ENCODE measurements at places on chromosomes 2 and 18. TPM values are rescaled to one million over a fixed set of nuclear protein-coding genes. Genes with fewer than 3 reads are reported as not detected.
A peak's percentile ranks its signal among the peaks of the same experiment; 100 is the strongest.

- DNase-seq = no peak
Measured at GRCh38 chr18:13587001-13587400, 139.4 kb downstream of the FAM210A start.

DNA sequence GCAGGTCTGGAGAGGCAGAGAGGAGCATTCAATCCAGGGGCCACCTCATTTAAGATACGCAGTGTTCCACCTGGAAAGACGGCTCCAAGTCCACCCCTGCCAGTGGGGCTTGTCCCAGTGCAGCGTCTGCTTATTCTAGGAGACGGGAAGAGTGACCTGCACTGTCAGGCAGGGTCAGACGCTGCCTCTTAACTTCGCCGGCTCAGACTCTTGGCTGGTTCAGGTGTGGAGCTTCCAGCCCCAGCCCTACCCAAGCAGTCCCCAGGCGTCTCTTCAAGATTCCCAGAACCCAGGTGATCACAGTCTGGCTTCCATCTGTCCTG, 208.5 kb downstream of the TFCP2L1 start:
- no peak for DNase-seq

DNA sequence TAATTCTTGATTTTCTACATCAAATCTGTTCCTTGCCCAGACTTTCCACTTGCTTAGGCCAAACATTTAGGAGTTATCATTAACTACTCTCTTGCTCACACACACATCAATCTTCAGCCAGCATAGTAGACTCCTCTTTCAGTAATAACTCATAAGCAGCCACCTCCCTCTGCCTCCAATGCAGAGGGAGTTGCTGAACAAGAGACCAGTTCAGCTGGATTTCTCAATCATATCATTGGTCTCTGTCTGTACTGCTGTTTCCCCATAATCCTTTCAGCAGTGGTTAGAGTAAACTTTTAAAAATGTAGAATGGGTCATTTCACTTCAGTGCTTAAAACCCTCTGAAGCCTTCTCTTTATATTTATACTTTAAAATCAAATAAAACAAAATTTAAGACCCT, 112.9 kb downstream of the SLC39A10 start:
- DNase-seq = no peak

GRCh38 chr2:128187032-128187654, 96.1 kb downstream of the UGGT1 start:
- no peak for DNase-seq

GRCh38 chr2:189854940-189855339, 70.7 kb downstream of the PMS1 start:
- DNase-seq = no peak

- DNase-seq = no peak
Measured at GRCh38 chr18:78924786-78925540, 54.7 kb upstream of the SALL3 start.

DNA sequence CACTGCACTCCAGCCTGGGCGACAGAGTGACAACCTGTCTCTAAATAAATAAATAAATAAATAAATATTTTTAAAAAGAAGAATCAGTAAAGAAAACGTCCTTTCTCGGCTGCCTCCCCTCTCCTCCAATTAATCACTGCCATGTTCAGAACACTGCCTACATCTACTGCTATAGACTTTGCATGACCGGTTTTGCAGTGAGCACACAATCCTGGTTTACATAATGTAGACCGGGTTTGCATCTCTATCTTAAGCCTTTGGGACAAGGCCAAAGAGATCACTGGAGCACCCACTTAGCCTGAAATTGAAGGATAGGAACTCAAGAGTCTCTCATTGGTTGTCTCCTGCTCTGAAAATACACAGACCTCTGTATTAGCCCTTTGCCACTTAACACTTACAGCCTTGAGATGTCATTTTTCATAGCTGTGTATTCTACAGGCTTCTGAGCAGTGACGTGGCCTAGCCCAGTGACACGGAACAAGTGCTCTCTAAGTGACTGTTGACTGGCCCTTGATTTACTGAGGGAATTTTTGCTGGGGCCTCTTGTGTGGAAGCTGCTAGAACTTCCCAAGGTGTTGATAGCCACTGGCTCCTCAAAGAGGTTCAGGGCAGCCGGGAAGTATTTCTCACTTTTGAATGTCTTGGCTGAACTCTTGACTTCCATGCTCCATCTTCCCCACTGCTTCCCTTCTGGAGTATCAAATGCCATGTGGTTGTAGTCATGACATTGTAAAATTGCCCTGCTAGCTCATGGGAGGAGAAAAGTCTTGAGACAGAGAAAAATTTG, 45.3 kb upstream of the CCBE1 start:
- no peak for DNase-seq

GRCh38 chr2:133835821-133836619, 267.8 kb upstream of the NCKAP5 start:
- no peak for DNase-seq

DNA sequence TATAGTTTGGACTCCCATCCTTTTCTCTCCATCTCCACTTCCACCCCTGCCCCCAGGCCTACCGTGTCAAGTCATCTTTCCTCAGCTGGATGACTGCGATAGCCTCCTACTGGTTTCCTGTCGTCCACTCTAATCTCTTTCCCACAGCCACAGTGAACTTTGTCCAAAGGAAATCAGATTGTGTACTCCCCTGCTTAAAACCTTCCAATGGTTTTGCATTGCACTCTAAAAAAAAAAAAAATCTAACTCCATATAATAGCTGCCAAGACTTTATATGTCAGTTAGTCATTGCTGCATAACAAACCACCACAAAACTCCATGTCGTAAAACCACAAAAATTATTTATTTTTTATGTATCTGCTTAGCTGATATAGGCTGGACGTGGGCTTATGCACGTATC, 160.2 kb upstream of the CCDC68 start:
- no peak for DNase-seq

- no peak for DNase-seq
Measured at GRCh38 chr2:53752385-53752784, 15.2 kb upstream of the CHAC2 start.

GRCh38 chr18:79510731-79511241, 115.1 kb downstream of the NFATC1 start:
- DNase-seq = peak; percentile 4

DNA sequence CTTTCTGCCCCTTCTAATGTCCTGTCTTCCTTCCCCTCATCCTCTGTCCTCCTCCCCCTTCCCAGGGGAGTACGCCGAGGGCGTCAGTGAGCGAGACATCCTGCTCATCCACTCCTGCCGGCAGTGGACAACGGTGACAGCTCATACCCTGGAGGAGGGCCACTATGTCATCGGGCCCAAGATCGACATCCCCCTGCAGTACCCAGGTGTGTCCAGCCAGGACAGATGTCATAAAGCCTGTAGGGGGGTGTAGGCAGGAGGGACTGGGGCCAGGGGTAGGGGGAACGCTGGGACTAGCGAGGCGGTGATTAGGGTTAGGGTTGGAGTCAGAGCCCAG, 3.4 kb downstream of the GAREM2 start:
- DNase-seq = no peak

DNA sequence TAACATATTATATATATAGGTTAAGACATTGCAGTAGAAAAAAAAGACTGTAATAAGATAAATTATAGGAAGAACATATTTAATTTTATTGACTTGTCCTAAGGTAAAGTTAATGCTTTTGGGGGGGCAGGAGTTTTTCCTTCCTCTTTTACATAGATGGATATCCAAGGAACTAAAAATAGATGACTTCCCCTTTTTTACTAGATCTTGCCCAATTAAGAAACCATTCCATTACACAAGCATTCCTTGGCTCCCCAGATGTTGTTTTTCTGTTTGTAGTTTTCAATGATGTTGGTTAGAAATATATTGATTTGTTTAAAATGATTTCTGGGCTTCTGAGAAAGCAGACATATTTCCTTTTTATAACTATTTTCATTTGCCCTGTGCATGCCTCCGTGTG, 22.4 kb upstream of the PMAIP1 start:
- DNase-seq = no peak

DNA sequence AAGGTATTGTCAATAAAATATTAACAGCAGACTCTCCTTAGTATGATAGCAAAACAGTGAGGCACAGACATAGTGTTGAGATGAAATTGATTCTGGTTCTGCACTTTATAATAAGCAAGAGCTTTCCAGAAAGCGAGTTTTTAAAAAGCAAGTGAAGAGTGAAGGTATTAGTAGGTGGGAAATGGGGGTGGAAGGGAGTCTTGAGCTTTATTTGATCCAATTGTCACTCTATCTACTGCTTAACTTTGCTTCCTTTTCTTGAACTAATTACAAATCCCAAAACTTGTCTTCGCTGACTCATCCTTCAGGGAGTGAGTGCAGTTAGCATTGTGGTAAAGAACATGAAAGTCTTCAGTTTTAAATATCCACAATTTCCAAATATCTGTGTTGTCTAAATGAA, 120.6 kb upstream of the BOD1L2 start:
- no peak for DNase-seq

- no peak for DNase-seq
Measured at GRCh38 chr2:12261986-12262680, 454.6 kb upstream of the TRIB2 start.

DNA sequence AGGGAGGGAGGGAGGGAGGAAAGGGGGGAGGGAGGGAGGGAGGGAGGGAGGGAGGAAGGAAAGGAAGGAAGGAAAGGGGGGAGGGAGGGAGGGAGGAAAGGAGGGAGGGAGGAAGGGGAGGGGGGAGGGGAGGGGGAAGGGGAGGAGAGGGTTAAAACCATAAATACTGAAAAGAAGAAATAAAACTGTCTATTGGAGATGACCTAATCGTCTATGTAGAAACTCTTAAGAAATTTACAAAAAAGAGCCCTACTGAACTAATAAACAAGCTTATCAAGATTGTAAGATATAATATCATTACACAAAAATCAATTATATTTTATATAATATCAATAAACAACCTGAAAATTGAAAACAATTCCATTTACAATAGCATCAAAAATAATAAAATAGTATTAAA, 32.3 kb upstream of the CTDP1 start:
- no peak for DNase-seq

GRCh38 chr2:168798076-168798887, 4.2 kb upstream of the NOSTRIN start:
- no peak for DNase-seq

- no peak for DNase-seq
Measured at GRCh38 chr2:209688385-209688784, 83.2 kb upstream of the UNC80 start.

- no peak for DNase-seq
Measured at GRCh38 chr2:182581196-182581935, 134.7 kb upstream of the DNAJC10 start.

DNA sequence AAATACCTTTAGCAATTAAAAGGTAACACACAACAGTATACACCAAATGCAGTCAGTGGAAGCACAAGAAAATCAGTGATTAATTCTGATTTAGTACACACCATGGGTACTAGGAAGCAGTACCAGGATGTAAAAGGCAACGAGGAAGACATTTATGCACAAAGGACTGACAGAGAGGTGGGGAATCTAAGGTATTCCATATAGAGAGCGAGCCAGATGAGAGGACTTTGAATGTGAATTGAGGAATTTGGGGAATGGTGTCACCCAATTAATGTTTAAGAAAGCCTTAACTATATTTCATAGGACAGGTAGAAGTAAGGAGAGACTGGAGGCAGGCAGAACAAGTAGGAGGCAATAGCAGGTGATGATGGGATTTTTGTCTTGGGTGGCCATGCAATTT, 11.7 kb downstream of the CPS1 start:
- no peak for DNase-seq

GRCh38 chr2:51650769-51651168, 618.8 kb upstream of the NRXN1 start:
- no peak for DNase-seq

GRCh38 chr2:111071600-111072171, 49.0 kb upstream of the BCL2L11 start:
- no peak for DNase-seq

DNA sequence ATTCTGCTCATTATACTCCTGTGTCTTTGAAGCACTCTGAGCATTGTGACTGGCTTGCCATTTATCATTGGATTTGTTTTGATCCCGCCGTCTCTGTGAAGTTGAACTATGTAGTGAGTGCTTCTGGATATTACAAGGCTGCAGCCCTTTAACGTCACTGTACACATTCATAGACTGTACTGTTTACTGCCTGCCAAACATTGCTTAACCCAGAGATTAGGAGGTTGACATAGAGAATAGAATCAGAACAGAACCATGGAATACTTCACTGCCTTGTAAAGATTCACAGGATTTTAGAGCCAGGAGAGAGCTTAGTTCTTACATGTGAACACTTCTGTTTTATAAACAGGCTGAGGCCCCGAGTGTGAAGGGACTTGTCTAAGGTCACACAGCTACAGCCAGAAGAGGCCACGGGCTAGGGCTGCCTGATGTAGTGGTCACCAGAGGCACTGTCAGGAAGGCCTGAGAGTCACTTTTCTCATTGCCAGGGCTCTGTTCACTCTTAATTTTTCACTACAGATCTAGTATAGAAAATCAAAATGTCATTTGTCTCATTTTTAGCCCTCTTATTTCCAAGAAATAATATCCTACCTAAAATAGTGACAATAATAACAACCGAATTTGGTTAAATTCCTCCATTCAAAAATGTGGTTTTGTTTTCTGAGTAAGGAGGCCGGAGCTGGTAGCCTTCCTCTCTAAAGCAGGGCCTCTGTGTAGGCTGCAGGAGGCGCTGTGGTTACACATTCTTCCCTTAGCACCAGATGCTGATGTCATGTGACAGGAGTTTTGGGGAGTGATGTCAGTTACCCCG, 87.9 kb downstream of the UGGT1 start:
- DNase-seq = peak; percentile 63

DNA sequence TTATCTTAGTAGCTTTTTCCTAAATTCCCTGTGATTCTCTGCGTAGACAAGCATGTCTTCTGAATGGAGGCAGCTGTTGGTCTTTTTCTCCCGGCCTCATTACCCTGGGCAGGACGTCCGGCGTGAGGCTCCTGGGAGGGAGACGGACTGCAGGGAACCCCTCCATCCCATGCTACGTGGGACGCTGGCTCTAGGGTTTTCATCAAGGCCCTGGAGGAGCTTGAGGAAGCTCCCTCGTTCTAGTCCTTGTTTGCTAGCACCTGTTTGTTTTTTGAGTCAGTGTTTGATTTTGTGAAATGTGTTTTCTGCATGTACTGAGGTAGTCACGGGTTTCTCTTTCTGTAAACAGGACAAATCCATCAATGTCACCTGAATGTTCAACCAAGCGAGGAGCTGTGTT, 99.3 kb upstream of the TMEM18 start:
- no peak for DNase-seq

GRCh38 chr2:200380833-200381542, 74.5 kb downstream of the SPATS2L start:
- no peak for DNase-seq

DNA sequence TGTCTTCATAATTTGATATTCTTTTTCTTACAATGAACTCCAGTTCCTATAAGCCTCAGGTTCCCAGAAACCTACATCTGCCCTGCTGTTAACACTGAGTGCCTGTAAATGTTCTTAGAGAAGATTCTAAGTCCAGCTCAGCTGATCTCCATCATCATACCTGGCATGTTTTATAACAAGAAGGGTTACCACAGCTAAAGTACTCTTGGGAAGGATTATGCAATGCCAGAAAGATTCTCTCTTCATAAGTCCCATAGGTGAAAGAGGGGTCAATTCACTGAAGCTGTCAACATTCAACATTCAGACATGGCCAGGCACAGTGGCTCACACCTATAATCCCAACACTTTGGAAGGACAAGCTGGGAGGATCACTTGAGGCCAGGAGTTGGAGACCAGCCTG, 31.3 kb upstream of the PTPN4 start:
- no peak for DNase-seq

ABCB11 gene
- not detected for total RNA-seq

NABP1 gene
- total RNA-seq = 65.1 TPM

FAM161A gene
- 5.5 TPM for total RNA-seq

ZCCHC2 gene
- total RNA-seq = 24.9 TPM

MLPH gene
- not detected for total RNA-seq

CNTNAP5 gene
- total RNA-seq = not detected

SKOR2 gene
- total RNA-seq = not detected

PRPF40A gene
- 128 TPM for total RNA-seq

IL36RN gene
- total RNA-seq = not detected

TMEM37 gene
- not detected for total RNA-seq

AKAIN1 gene
- not detected for total RNA-seq
